ENCODE measurements at places on chromosomes 4 and X. TPM values are rescaled to one million over a fixed set of nuclear protein-coding genes. Genes with fewer than 3 reads are reported as not detected.
A peak's percentile ranks its signal among the peaks of the same experiment; 100 is the strongest.

GRCh38 chr4:113468165-113469022, 293.1 kb downstream of the CAMK2D start:
- peak; percentile 67 for DNase-seq

DNA sequence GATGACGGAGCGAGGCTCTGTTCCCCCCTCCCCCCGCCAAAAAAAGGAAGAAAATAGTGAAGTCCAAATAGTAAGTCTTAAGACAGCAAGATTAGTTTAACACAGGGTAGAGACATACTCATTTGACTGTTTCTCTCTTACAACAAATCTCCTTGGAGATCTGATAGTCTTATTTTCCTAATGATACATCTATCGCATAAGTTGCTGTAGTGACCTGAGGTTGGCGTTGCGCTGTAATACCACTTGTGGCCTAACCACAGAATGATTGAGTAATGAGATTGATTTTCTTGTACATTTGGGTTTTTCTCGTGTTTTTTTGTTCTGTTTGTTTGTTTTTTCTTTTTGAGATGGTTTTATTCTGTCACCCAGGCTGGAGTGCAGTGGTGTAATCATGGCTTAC, 27.2 kb downstream of the OCIAD1 start:
- DNase-seq = no peak

DNA sequence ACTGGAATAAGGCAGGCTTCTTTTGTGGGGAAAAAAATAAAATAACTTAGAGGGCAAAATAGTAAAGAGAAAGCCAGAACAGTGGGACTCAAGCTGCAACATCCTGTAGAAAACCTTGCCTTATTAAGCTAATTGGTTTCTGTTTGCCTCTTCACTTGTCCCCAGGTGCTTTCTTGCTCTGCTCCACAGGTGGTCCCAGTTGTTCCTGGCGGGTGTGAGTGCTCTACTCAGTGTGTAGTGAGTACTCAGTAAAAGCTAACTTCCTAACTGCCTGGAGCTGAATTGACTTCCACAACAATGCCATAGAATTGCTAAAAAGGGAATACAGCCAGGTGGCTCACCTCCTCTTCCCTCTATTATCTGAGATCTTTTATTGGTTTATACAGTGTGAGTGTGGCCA, 930.2 kb downstream of the C4orf33 start:
- DNase-seq = no peak

L1CAM gene
- total RNA-seq = 5.3 TPM

GRCh38 chr4:77014256-77014655, 61.5 kb downstream of the CCNI start:
- no peak for DNase-seq

EREG gene
- total RNA-seq = not detected

IL13RA2 gene
- not detected for total RNA-seq

APLN gene
- total RNA-seq = 15.4 TPM

SNCA gene
- 4.0 TPM for total RNA-seq

COX7B2 gene
- not detected for total RNA-seq

- no peak for DNase-seq
Measured at GRCh38 chr4:8779490-8779932, 92.1 kb downstream of the HMX1 start.

LNX1 gene
- total RNA-seq = 10.3 TPM

AVPR2 gene
- 4.1 TPM for total RNA-seq

GRCh38 chrX:41686788-41687187, 2.0 kb upstream of the GPR34 start:
- DNase-seq = no peak

RBM47 gene
- 2.4 TPM for total RNA-seq

AMER1 gene
- total RNA-seq = 4.4 TPM

- no peak for DNase-seq
Measured at GRCh38 chrX:74349387-74349786, 45.4 kb downstream of the ZCCHC13 start.

GRCh38 chr4:43763029-43763610, 685.5 kb downstream of the KCTD8 start:
- no peak for DNase-seq

MND1 gene
- total RNA-seq = 0.38 TPM

SH2D1A gene
- not detected for total RNA-seq

GRCh38 chrX:12866451-12867377, at the start of gene TLR7:
Gene TLR7 (plus strand): TSS chrX:12867072. CDS start chrX:12867579, 507 bp downstream.
- no peak for DNase-seq

GRCh38 chr4:163948920-163949455, 454.5 kb downstream of the TMA16 start:
- no peak for DNase-seq

- no peak for DNase-seq
Measured at GRCh38 chr4:39302901-39303300, 63.3 kb downstream of the RFC1 start.

DNA sequence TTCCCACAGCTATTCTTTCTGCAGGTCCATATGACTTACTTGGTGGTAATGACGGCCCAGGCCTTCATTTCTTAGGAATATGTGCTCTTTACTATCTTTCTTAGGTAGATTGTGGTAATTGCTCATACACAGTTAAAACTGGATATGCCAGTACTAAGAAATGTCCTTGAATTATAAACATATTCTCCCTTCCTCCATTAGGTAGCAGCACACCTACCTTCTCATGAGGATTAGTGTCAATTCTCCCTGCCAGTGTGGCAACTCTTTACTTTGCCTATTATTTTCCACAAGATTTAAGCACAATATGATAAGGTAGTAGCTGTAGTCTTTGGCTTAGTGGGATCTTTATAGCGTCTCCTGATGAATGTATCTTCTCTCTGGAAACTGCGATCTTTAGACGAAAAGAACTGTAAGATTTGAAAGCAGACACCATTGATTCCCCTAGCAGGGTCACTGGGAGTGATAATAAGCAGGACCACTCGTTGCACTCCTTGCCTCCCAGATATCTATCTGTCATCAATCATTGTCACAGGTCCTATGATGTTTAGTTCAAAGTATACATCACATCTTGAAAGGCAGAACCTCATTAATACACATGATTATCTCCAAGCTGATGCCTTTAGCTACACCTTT, 1240.7 kb downstream of the C4orf33 start:
- DNase-seq = no peak

MMRN1 gene
- 2.3 TPM for total RNA-seq

- DNase-seq = no peak
Measured at GRCh38 chr4:118760092-118760491, 74.9 kb downstream of the METTL14 start.

GRCh38 chrX:30304866-30305265, 4.3 kb downstream of the NR0B1 start:
- DNase-seq = no peak

KLHL4 gene
- 1.0 TPM for total RNA-seq

DNA sequence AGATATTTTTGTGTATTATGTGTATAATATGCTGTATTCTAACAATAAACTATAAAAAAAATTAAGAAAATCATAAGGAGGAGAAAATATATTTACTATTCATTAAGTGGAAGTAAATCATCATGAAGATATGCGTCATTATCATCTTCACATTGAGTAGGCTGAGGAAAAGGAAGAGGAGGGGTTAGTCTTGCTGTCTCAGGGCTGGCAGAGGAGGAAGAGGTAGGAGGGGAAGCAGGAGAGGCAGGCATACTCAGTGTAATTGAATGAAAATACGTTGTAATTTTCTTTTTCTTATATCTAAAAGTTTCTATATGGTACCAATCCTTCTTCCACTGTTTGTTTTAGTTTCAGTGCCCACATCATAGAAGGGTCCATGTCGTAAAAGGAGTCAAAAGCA, 9.8 kb upstream of the TMEM185A start:
- no peak for DNase-seq

- no peak for DNase-seq
Measured at GRCh38 chr4:101089168-101089567, 258.2 kb downstream of the PPP3CA start.

EDA gene
- 11.1 TPM for total RNA-seq

DNA sequence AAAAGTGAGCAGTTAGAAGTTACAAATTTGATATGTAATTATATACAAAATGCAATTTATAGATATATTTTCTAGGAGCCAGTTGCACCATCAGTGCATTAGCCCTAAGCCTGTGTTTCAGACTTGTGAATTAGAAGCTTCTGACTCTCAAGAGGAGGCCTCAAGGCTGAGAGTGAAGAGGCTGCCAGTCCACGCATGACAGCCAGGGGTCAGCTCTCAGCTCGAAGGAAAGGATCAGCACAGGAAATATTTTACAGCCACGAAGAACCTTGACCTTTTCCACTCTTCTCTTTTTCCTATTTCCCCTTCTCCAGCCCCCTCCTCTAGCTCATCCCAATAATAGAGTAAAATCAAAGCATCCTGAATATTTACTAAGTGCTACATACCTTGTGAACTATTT, 642.4 kb downstream of the TRIML1 start:
- no peak for DNase-seq

DNA sequence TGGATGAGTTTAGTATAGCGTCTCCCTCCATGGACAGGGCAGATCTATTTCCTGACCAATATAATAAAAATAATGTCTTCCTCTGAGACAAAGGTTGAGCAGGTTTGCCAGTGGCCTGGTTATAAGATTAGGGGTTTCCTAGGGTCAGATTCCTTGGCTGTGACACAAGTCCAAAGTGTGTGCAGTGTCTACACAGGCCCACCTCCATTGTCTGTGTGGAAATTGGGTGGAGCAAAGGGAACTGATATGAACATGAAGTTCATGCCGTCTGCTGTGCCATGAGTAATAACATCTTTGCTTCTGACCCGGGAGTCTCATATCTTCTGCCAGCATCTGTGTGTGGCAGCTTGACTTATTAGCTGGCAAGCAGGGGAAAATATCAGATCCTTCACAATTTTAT, 187.7 kb upstream of the BOD1L1 start:
- DNase-seq = no peak

GRCh38 chrX:20693078-20693477, 426.4 kb upstream of the RPS6KA3 start:
- DNase-seq = no peak

DNA sequence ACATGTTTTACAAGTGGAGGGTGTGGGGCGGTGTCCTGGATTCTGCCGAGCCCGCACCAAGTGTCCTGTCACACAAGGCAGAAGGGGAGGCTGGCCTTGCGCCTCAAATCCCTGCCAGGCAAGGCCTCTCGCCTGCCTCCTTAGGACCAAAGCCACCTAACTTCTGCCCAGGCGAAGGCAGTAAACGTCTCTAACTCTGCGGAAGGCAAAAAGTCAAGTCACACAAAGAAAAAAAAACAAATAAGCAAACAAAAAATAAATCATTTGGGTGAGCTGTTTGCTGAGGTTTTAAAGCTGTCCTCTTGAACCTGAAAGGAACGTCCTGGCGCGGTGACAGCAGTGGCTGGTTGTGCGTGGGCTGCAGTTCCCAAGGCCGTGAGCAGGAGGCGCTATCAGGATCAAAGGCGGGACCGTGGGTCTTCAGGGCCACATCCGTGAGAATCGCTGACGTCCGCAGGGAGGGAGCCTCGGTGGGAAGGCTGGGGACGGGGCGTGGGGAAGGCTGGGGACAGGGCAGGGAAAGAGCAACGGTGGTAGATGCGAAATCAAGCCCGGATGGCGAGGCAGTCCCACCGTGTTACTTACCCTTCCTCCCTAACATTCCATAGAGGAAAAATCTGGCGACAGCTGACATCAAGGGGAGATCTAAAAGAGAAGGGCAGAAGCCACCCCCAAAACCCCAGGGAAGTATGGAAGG, 99.1 kb downstream of the TRAPPC11 start:
- peak; percentile 82 for DNase-seq

- no peak for DNase-seq
Measured at GRCh38 chrX:55107911-55108310, 19.1 kb downstream of the PAGE2 start.

DNA sequence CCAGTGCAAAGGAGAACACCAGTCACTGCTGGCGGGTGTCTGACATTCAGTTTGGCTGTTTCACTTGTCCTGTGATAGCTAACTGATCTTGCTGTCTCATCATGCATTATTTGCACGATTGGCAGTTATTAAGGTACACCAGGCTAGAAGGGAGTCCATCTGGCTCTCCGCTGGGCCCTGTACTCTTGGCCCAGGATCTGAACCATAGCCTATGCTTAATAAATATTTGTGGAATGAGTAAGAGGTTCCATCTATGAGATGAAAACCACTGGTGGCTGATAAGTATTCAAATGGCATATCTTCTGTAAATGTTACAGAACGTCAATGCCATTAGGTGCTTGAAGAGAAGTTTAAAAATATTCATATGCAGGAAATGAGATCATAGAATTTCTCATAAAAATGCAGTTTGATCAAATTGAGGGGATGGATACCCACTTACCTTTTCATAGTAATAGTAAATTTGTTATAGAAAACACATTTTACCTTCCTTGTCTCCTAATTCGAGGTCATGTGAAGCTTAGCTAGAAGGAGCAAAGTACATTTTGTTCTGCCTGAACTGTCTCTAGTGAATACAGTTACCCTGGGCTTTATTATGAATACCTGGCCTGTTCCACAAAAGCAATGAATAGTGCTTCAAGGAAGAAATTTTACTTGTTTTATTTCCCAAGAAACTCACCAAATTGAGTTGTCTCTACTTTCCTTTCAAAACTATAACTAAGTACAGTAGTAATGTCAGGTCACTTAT, 213.5 kb downstream of the CBR4 start:
- no peak for DNase-seq

DNA sequence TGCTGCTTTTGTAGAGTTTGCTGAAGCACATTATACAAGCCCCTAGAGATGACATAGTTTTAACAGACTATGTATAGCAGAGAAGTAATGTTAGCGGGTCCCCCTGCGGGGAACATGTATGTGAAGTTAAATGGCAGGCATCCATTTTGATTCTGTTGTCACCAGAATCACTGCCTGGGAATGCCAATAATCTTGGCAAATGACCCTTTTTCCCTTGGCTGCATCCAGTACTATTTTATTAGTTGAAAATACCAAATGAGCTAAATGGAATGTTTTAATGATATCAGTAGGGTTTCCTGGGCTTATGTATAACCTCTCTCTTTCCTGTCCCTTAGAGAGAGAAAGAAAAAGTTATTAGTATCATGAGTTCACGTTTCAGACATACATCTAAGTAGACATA, 93.6 kb downstream of the LIMCH1 start:
- no peak for DNase-seq

- no peak for DNase-seq
Measured at GRCh38 chr4:40246938-40247337, 50.1 kb downstream of the RHOH start.

GRCh38 chr4:119506806-119507205, 121.8 kb downstream of the PDE5A start:
- no peak for DNase-seq

REPS2 gene
- total RNA-seq = 11.3 TPM

NR3C2 gene
- total RNA-seq = 24.7 TPM

GRCh38 chrX:108735679-108736508, 469 bp downstream of the IRS4 start:
- no peak for DNase-seq

- DNase-seq = no peak
Measured at GRCh38 chr4:5722328-5722727, 11.3 kb downstream of the EVC start.

GRCh38 chrX:142251680-142252079, 46.6 kb upstream of the MAGEC2 start:
- no peak for DNase-seq

CSAG3 gene
- total RNA-seq = not detected

- DNase-seq = no peak
Measured at GRCh38 chr4:85402371-85402770, 72.6 kb upstream of the ARHGAP24 start.

Measured in Right ventricle myocardium superior (tissue), 1 donor.